Right renal pelvis (tissue), 4 donors: ENCODE measurements at places on chromosomes 6 and 20.

GRCh38 chr6:4664117-4664626 is 112.0 kb upstream of the CDYL start:
- DNase-seq = no peak

DNA sequence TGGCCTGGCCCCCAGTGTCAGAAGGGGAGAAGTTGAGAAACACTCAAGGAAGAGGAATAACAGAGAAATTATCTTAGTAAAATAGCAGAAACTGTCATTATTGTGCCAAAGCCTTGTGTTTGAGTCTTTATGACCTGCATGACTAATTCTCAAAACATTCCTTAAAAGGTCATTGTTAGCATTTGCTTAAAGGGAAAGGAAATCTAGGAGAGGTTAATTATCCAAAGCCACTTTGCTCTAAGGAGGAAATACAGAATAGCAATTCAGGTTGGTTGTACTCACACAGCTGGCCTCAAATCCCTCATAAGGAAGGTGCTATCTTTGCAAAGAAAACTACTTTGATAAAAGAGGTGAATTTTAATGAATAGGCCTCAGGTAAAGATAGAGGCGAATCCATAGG is 516.7 kb downstream of the CBLN4 start:
- no peak for DNase-seq

- no peak for DNase-seq
Measured at GRCh38 chr6:18495236-18495635, 108.1 kb downstream of the RNF144B start.

- DNase-seq = no peak
Measured at GRCh38 chr20:22682381-22682780, 98.0 kb upstream of the FOXA2 start.

DNA sequence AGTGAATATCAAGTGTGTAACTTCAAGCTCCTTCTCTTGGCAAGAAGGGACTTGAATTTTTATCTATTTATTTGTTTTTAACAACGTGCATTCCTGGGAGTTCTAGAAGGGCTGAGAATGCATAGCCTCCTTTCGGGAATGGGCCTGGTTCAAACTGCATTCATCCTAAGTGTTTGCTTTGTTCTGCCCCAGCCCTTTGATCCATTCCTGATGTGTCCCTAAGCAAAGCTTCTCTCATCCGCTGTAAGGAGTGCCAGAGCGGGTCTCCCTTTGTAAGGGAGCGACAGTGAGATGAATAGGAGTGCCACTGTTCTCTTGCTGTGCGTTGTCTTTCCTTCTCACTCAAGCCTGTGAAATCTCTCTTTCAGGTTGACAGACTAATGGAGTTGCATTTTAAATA is 61.0 kb upstream of the VSTM2L start:
- DNase-seq = no peak

DNA sequence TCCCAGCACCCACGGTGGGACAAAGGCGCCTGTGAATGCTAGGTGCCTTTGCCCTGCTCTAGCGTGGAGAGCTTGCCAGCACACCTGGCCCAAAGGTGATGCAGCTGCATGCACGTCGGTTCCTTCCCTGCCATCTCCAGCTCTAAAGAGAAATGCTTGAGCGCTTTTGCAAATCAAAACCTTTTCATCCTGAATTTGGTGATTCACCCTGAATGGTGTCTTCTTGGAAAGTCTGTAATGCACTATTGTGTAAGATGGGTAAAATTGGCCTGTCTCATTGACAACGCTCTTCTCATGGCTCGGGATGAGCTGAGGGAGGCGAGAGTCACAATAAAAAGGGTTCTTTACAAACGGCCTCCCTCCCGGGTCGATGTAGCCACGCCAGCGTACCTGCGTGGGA is 103.1 kb upstream of the ID4 start:
- no peak for DNase-seq

GRCh38 chr20:62895539-62895938 is 30.8 kb downstream of the DIDO1 start:
- DNase-seq = no peak

DNA sequence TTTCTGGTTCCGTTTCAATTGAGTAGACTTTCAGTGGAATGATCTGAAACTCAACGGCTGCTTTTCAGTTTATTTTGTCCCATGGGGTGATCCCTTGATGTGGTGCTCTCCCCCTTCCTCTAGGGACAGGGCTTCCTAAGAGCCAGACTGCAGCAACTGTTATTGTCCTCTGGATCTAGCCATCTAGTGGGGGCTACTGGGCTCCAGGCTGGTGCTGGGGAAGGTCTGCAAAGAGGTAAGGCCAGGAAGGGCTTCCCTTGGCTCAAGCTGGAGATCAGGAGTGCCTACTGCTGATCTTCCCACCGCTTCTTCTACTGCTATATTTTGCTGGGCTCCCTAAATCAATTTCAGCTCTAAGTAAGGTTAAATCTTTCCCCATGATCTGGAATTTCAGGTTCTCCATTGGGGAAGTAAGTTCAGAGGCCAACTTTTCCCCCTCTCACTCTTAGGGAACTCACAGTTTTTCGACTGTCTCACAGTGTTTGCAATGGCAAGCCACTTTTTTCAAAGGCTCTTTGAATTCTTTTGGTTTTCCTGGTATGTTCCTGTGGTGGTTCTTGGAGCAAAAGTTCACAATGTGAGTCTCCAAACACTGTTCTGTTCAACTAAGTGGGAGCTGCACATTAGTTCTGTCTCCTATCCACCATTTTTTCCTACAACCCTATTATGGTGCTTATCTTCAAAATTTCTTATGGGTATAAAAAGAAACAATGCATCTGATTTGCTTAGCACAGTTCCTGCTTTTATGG is 286.2 kb upstream of the EXOC2 start:
- DNase-seq = no peak

- DNase-seq = no peak
Measured at GRCh38 chr6:144769142-144769541, 484.0 kb downstream of the UTRN start.

DNA sequence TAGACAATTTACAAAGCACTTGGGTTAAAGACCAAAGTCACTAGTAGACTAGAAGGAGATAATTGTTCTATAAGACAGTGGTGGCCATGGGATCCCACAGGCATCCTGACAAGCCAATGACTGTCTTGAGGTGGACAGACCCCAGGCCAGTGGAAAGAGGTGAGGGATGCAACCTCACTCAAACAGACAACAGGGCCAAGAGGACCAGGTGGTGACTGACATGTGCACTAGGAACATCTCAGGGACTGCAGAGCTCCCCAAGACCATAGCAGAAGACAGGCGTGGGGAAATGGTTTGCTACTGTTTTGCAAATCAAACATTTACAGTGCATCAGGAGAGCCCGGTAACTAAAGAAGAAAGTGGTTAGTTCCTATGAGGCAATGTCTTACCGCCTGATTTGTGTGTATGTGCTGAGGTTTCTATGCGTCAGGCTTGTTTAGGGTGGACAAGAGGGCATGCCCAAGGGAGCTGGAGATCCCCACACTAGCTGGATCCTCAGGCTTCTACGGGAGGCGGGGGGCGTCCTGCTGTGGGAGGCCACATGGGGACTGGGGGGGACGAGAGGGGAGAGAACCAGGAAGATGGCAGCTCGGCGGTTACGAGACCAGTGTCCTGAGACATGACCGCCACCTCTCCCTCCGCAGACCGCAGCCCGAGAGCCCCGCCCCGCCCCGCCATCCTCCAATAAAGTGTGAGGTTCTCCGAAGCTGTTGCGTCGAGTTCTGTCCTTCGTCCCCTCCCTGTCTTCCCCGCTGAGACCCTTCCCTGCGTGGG is 623 bp upstream of the MRPS26 start:
- DNase-seq = no peak

GRCh38 chr6:156776470-156776839 is 723 bp upstream of the ARID1B start:
- no peak for DNase-seq

GRCh38 chr20:11350126-11351005 is 567.3 kb upstream of the BTBD3 start:
- no peak for DNase-seq

DNA sequence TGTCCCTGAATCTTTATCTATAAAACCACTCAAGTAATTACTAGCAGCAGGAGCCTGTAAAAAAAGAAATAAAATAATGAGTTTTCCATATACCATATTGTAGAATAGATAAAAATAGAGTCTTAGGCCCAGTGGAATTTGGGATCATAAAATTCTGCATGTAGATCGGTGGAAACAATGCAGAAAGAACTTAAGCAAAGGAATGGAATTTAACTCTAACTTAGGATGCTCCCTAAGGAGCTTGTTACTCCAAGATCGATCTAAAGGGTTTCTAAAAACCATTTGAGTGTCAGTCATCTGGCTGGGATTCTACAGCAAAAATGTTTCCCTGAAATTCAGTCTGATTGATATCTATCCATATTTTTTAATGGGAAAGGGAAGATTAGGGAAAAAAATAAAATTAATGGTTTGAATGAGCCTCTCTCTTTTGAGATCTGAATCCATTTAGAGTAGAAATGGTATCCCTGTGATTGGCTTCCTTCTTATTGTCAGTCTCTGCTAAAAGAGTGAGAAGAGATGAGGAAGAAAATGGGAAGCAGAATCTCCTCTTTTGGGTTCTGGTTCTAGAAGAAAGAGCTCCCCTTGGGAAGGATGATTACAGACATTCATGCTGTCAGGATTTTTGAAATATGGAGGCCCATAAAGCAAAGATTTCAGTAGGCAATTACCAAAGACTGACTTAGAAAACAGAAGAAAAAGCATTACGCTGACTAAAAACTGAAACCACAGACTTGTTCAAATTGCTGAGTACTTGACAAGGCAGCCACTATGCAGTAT is 564.3 kb upstream of the MARCKS start:
- DNase-seq = no peak

GRCh38 chr6:159317430-159317829 is 148.2 kb downstream of the FNDC1 start:
- no peak for DNase-seq

DNA sequence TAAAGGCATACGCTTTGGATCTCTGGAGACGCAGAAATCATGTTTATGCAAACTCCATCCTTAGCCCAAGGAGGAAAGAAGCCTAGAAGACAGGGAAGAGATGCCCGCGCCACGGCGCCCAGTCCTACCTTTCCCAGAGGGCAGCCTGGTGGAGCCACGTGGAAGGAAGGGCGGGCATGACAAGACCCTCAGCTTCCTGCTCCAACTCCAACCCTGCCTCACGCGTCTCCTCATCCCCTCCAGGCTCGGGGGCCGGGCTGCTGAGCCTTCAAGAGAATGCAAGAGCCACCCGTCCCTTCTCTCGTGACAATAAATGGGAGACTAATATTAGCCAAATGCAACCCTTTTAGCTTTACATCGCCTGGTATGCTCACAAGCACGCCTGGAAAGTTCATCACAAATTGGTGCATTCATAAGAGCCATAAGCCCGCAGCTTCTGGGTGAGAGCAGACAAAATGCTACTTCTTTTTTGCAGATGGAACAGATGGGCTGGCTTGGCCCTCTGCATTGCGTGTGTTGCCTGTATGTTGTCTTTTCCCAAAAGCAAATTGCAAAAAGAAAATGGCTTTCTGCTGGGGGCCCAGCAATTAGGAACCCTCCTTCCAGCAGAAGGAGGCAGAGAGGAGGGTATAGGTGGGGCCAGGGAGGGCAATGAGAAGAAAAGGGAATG is 8.2 kb upstream of the NTSR1 start:
- no peak for DNase-seq

GRCh38 chr6:116467096-116467495 is 5.9 kb downstream of the CALHM6 start:
- DNase-seq = no peak

GRCh38 chr20:8602389-8603116 is 466.3 kb upstream of the PLCB4 start:
- no peak for DNase-seq

- no peak for DNase-seq
Measured at GRCh38 chr6:8758412-8758811, 323.1 kb upstream of the SLC35B3 start.

DNA sequence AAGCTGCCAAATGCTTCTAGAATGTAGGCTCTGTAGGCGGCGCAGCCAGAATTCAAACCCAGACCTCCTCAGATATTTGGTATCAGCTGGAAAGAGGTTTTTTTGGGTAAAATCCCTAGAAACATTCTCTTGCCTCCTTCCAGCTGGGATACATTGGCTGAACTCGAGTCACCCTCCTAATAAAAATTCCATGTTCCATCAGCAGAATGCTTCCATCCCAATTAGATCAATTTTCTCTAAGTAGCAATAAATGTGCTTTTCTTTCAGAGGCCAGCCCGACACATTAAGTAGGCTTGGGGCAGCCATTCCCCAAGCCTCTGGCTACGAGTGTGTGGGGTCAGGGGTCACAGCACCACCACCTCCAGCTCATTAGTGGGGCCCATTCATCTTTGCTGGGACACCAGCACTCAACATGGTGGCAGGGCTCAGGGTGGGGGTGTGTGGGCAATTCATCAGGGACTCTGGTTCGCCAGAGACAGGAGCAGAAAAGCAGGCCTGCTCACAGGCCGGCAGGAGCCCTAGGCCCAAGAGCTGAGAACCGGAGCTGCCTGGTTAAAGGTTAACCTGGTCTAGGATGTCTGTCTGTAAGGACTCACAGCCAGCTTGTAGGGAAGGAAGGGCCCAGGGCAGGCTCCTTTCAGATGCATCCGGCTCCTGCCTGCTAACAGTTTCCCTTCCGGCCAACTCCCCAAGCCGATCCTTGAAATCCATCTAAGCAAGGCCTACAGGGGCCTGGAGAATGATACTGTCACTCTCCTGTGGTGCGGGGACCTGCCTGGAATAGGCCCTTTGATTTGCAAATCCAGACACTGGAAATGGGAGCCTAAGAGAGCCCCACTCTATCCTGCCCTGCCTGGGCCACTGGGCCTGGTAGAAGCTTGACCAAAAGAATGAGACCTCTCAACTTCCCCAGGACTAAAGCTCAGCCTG is 159.1 kb upstream of the TOP1 start:
- DNase-seq = peak; percentile 10

- DNase-seq = peak; percentile 45
Measured at GRCh38 chr6:142696123-142697000, 248.6 kb downstream of the HIVEP2 start.

- DNase-seq = no peak
Measured at GRCh38 chr6:139133262-139134063, 1.4 kb upstream of the HECA start.
